ENCODE measurements at places on chromosomes 12 and 14. TPM values are rescaled to one million over a fixed set of nuclear protein-coding genes. Genes with fewer than 3 reads are reported as not detected.

GRCh38 chr14:31560759-31561154 is 447 bp upstream of the NUBPL start:
- no peak for DNase-seq

DNA sequence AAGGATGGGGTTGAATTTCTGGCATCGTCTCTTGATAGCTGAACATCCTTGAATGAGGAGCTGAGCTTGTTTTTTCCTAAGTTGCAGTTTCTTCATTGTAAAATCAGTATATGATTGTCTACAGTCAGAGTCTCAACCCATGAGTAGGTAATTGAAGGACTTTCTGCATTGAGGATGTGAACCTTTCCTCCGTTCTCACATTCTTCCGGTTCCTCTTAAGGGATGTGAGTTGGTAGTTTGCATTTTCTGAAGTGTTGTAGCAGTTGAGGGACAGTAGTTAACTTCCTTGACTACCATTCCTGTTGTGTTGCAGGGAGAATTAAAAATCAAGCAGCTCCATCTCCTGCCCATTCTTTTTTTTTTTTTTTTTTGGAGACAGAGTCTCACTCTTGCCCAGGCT is 19.1 kb downstream of the TPCN1 start:
- no peak for DNase-seq

DNA sequence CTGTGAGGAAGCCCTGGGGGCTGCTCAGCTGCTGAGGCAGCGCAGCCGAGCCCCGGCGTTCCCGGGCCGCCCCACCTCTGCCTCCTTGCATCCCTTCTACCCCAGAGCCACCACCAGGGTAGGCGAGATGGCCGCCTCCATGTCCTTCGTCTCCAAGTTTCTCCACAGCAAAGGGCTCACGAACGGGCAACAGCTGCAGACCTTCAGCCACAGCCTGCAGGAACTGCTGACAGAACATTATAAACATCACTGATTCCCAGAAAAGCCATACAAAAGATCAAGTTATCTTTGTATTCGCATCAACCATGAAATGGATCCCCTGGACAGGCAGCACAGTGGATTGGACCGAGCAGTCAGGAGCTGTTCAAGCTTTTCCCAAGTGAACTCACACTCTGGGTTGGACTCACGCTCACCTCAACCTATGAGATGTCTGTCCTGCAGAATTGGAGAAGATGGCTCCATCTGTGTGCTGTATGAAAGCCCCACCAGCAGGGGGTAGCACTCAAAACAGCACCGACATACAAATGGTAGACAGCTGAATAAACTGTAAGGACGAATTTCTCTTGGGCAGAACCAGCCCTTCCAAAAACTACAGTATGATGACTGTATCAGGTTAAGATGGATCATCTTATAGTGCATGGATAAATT is 19.4 kb upstream of the A2M start:
- peak; percentile 12 for DNase-seq

DNA sequence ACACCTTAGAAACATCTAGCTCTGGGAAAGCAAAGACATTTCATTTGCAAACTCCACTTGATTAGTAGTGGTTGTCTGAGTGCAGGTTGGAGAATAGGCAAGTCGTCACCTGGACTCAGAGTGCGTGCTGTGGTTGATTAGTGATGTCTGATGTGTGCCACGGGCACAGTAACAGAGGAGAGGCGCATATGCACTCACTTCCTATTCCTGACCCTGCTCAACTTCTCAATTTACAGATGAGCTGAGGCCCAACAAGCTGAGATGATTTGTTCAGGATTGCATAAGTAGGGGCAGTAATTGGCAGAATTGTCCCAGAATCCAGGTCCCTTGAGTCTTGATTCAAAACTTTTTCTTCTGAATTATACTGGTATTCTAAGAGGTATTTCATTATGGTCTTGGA is 44.9 kb downstream of the ADCK1 start:
- DNase-seq: no peak

DNA sequence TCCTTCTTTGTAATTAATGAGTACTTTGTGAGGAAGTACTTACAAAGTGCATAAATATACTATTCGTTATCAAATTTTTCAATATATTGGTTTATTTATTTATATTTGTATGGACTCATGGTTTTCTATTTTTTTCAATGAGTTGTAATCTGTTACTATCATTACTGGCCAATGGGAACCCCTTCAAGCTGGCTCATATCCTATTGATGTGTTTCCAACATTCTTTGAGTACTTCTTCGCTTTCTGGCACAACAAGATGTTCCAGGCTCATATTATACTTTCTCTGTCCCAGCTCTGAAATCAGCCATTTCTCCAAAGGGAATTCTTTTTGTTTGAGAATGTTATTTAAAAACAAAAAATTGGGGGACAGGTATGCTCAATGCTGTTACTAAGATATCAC is 17.5 kb downstream of the YBX3 start:
- no peak for DNase-seq

DNA sequence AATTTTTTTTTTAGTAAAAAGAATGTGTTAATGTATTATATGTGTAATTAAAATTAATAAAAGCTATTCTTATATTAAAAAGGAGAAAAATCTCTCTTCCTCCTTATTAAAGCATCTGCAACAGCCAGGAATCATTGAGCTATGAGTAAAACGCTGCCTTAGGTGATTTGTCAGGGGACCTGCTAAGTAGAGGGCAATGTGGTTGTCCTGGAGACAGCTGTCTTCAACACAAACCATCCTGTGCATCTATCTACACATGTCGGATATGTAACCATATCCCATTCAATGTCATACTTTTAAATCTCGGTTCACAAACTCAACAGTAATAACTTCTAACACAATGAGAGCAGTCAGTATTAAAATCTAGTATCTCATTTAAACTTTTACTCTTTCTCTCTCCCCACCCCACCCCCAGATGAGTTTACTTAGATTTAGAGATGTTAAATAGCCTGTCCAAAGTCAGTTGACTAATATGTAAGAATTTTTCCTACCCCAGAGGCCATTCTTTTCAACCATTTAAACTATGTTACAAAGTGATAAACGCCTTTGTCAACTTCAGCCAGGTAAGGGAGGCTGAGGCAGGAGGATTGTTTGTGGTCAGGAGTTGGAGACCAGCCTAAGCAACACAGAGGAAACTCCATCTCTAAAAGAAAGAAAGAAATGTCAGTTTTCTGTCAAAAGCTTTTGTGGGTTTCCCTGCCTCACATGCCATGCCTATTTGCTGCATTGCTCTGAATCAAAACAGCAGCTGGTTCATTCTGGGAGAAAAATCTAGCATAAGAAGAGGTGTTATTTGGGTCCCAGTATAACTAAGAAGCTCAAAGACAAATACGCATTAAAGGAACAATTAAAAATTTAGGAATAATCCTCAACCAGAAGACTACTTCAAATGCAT is 413.7 kb upstream of the CCDC196 start:
- no peak for DNase-seq

DNA sequence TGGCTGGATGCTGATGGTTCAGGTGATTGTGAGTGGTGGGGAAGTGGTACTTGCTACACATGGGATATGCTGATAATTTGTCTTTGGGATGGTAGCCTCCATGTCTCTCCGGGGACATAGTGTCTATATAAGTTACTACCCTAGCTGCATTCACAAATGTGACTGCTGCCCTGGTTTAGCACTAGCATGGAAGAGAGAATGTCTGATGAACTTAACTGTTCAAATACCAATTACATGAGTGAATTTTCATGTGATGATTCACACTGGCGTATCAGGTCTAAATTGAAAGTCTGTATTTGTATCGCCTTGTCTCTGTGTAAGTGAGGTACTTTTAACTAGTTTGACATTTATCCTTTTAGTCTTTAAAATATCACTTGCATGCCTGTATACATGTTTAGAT is 34.4 kb downstream of the ATF7IP start:
- peak; percentile 72 for DNase-seq

GRCh38 chr12:72228424-72228823 is 43.7 kb upstream of the TRHDE start:
- DNase-seq: no peak

GRCh38 chr14:104702673-104703072 is 13.3 kb downstream of the INF2 start:
- DNase-seq: no peak

DNA sequence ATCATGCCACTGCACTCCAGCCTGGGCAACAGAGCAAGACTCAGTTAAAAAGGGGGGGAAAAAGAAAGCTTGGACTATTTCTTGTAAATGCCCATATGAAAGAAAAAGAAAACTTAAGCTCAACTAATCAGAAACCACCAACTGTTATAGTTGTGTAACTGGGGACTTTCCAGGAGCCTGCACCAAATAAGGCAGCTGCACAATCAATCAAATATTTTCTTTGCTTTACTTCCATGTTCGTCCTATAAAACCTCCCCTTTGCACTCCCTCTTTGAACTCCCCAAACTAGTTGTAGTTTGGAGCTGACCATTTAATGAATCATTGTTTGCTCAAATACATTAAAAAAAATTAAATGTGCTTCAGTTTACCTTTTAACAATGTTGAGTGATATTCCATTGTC is 54.9 kb downstream of the OTOGL start:
- DNase-seq: peak; percentile 55

GRCh38 chr12:96890331-96890730 is 16.7 kb upstream of the NEDD1 start:
- peak; percentile 25 for DNase-seq

GRCh38 chr12:131231032-131231980 is 277.6 kb downstream of the ADGRD1 start:
- DNase-seq: no peak

- DNase-seq: no peak
Measured at GRCh38 chr14:35366521-35366976, 38.0 kb downstream of the NFKBIA start.

- DNase-seq: peak; percentile 53
Measured at GRCh38 chr14:77023001-77023996, 5.2 kb downstream of the IRF2BPL start.

DNA sequence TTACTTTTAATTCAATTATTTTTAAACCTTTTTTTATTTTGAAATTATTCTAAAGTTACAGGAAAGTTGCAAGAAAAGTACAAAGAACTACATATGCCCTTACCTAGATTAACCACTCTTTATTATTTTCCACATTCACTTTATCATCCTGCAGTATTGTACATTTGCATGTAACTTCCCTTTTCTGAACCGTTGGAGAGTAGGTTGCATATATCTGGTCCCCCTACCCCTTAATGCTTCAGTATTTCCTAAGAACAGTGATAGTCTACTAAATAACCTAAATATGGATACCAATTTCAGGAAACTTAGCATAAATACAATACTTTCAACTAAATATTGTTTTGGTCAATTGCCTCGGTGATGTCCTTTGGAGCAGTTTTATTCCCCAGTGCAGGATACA is 15.0 kb downstream of the G2E3 start:
- DNase-seq: no peak

DNA sequence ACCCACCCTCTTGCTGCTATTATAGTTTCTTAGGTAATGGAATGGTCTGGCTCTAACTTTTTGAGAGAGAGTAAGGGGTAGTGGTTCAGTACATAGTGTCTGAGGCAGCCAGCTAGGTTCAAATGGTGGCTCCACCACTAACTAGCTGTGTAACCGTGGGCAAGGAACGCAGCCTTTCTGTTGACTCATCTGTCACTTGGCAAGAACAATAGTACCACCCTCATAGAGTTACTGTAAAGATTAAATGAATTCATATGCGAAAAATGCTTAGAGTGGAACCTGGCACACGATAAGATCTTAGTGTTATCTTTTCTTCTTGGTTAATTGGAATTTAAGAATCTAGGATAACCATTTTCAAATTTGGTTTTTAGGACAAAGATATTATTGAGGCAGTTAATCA is 14.0 kb downstream of the CCDC62 start:
- peak; percentile 53 for DNase-seq

DNA sequence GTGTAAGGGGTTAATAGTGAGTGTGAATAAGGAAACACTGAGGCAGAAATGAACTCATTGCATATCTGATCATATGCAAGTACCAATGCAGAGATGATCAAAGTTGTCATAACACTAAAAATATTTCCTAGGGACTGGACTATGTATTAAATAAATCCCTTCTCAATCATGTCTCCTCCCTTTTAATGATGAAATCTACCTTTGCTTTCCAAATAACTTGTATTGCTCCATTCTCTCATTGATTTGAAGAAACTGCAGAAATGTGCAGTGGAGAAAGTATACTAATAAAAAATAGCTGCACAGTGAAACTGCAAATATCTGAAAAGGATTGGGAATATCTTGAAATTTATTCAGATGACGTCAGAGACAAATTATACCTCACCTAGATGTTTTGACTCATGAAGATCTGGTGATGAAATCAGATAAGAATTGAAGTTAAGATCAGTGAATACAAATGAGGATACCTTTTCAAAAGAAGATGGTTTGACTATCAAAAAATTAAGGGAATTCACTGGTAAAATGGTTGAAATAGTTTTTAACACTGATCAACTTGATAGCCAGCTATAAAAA is 1264.9 kb upstream of the USP15 start:
- no peak for DNase-seq

- DNase-seq: no peak
Measured at GRCh38 chr12:1344245-1344644, 250.1 kb downstream of the FBXL14 start.

GRCh38 chr14:105464501-105464900 is 10.1 kb upstream of the CRIP2 start:
- DNase-seq: no peak

GRCh38 chr12:100020370-100020769 is 35.6 kb upstream of the ANKS1B start:
- DNase-seq: peak; percentile 4

GARIN6 gene
- total RNA-seq: not detected

SLCO1A2 gene
- not detected for total RNA-seq

IAPP gene
- not detected for total RNA-seq

FAR2 gene
- 3.2 TPM for total RNA-seq

RTL1 gene
- not detected for total RNA-seq

MIP gene
- total RNA-seq: 0.17 TPM

DHRS4L2 gene
- total RNA-seq: 9.3 TPM

DLK1 gene
- not detected for total RNA-seq

ESR2 gene
- not detected for total RNA-seq

RASAL1 gene
- total RNA-seq: 4.0 TPM

TDRD9 gene
- 7.1 TPM for total RNA-seq

Data from mammary epithelial cell (primary cell).